Activated CD4-positive, alpha-beta T cell treated with anti-CD3 and anti-CD28 coated beads for 1 hour (primary cell): ENCODE measurements at places on chromosomes 2 and 18.

DNA sequence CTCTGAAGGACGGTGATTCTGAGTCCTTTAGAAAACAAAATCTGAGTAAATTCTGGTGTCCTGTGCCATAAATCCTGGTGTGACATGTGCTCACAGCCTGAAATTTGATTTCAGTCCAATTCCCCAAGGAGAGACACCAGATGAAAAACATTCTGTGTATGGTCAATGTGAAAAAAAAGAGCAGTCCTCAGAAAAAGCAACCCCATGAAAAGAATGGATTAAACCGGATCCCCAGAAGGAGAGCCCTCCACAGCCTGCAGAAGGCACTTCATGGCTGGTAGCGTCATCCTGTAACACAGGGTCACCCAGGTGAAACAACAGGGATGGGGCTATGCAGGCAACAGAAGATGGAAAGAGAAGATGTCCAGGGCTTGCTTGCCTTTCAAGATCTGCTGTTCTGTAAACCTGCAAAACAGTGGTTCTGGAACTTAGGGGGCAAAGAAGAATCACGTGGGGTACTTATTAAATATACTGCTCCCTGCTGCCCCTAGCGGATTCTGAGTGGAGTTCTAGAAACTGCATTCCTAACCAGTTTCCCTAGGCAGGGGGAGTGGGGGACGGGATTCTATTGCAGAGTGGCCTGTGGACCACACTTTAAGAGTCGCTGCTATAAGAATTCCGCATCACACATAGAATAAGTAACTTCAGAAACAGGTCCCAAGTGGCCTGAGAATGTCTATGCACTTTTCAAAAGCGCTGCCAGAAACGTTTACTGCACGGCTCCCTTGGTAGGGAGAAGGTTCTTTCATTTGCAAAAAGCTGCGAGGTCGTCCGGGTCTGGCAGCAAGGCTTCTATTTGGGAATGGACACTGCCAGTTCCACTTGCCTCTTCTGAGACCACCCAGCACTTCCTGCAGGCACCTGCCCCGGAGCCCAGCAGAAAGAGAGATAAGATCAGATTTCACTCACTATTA is 118.9 kb upstream of the ARL5A start:
- no peak for DNase-seq

- DNase-seq, result no peak
Observed at GRCh38 chr2:180730976-180731375, 249.4 kb upstream of the UBE2E3 start.

DNA sequence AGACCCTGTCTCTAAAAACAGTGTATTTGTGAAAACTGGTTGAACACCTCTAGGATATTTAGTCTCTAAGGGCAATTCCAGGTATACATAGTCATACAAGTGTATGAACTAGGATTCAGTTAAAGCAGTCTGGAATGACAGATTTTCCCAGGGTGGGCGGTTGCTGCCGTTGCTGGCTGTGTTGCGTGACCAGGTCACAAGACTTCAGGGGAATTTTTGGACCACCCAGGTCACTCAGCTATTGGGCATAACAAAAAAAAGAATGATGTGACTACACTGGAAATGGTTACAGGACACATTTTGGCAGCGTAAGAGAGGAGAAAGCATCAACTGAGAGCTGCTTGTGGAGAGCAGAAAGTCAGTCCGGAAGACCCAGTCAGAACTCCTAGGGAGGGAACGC is 58.0 kb upstream of the ZBTB7C start:
- DNase-seq, result no peak

DNA sequence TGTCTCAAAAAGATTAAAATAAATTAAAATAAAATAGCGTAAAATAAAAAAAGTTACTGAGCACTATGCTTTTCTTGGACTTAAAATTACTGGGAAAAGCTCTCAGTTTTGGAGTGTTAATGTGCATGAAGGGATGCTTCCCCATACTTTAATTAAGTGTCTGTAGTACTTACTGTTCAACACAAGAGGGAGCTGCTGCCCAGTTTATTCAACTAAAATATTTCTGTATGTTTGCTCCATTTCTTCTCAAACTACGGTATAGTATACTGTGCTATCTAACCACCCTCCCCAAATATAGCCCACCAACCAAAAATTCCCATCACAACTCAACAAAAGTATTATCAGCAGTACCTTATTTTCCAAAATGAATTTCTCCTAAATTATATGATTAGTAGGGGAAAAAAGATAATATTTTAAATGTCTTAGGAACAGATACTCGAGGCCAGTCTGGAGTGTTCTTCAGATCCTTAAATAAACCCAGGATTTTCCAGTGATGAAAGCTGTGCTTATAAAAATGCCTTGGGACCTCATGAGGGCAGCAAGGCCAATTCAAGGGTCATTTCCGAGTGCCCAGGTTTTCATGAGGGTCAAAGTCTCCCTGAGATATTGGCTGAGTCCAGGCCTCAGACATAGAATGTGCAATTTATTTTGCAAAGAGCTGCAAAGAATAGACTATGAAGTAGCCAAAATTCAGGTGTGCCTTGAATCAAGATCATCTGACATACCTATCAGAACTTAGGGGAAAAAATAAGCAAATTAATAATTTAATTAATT is 64.1 kb downstream of the CHRNA1 start:
- DNase-seq, result no peak

DNA sequence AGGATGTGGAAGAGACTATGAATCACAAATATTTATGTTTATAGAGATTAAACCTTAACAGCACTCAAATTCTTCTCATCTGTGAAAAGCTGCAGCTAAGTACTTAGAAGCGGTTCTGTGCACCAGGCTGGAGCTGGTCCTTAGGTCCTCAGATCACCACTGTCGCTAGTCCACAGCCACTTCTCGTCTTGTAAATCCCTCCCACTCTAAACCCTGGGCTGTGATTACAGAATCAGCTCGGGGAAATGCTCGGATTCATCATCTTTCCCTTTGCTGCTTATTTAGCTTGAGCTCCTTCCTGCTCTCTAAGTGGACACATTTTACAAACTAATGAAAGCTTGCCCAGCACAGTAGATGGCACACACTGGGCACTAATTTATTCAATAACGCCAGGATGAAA is 61.7 kb downstream of the RNF152 start:
- no peak for DNase-seq

DNA sequence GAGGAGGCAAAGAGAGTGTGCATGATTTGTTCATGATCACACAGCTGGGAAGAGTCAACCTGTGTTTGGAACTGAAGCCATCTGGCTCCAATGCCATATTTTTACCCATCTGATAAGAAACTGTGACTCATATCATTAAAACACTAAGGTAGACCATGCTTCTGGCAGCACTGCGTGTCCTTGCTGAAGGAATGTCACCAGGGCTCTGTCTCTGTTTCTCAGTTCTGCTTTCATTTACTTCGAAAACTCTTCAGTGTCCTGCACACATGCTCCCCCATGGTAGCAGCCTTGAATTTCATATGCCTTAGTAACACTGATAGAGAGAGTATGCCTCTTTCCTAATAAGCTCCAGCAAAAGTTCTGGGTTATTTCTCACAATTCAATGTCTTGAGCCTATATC is 830.4 kb downstream of the DCDC2C start:
- DNase-seq, result no peak

DNA sequence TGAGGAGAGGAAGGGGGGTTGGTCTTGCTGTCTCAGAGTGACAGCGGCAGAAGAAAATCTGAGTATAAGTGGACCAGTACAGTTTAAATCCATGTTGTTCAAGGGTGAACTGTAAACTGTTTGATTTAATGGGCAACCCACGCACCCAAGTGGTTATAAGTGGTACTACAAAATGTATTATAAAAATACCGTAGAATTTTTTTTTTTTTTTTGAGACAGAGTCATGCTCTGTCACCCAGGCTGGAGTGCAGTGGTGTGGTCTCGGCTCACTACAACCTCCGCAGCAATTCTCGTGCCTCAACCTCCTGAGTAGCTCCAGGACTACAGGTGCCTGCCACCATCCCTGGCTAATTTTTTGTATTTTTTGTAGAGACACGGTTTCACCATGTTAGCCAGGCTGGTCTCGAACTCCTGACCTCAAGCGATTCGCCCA is 2.1 kb upstream of the CHCHD5 start:
- no peak for DNase-seq

DNA sequence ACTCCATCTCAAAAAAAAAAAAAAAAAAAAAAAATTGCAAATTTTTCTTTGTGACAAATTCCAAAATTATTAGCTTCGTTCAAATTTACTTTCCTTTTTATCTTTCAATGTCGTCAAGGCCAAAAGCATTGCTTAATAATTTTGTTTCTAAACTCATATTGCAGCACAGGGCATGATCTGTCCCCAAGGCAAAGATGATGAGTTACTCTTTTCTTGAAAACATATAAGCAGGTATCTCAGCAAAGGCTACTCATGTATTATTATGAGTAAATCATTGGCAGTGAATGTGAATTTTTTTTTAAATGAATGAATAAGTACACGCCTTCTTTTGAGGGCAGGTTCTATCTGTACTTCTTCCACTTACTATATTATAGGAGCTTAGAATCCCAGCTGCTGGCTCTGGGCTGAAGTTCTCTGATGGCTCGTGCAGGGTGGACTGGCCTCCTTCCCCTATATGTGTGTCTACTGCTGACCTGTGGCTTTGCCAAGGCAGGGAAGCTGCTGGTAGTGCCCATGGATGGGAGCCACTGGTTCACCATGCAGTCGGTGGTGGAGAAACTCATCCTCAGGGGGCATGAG is at the start of gene UGT1A7:
UGT1A7 (plus strand) TSS at position 381 of the 579 bp plus-strand sequence; CDS start at position 418, 37 bp downstream.
- no peak for DNase-seq
